ENCODE measurements at places on chromosomes 16 and 17. TPM values are rescaled to one million over a fixed set of nuclear protein-coding genes. Genes with fewer than 3 reads are reported as not detected.

Gene GNAO1
- 0.96 TPM for total RNA-seq

- H3K27me3 ChIP-seq = peaks cover 18% of the 10 kb centered on the region
- no peak for DNase-seq
- peaks cover 8% of the 10 kb centered on the region for H3K4me1 ChIP-seq
- H3K4me3 ChIP-seq = no peak overlapping the region
Measured at GRCh38 chr17:17499402-17500145, 3.4 kb upstream of the RASD1 start.

DNA sequence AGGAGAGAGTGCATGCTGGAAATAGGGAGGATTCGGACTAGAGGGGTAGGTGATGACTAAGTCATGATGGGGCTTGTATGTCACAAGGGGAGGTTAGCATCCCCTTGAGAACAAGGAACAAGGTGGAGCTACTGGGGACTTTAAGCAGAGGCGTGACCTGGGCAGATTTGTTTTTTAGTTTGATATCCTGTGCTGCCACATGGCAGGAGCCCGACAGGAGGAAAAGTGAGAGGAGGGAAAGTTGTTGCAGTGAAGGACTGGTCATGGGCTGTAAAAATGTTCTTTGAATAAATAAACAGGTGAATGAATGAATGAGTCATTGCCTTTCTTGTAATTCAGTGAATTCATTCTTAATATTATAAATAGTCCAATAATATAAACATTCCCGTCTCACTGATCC, 365.1 kb upstream of the CDH5 start:
- H3K36me3 ChIP-seq = no peaks in the 10 kb centered on the region
- peaks cover 5% of the 10 kb centered on the region for H3K27me3 ChIP-seq
- no peaks in the 10 kb centered on the region for H3K4me1 ChIP-seq

Gene NPIPB13
- total RNA-seq = 8.1 TPM

DNA sequence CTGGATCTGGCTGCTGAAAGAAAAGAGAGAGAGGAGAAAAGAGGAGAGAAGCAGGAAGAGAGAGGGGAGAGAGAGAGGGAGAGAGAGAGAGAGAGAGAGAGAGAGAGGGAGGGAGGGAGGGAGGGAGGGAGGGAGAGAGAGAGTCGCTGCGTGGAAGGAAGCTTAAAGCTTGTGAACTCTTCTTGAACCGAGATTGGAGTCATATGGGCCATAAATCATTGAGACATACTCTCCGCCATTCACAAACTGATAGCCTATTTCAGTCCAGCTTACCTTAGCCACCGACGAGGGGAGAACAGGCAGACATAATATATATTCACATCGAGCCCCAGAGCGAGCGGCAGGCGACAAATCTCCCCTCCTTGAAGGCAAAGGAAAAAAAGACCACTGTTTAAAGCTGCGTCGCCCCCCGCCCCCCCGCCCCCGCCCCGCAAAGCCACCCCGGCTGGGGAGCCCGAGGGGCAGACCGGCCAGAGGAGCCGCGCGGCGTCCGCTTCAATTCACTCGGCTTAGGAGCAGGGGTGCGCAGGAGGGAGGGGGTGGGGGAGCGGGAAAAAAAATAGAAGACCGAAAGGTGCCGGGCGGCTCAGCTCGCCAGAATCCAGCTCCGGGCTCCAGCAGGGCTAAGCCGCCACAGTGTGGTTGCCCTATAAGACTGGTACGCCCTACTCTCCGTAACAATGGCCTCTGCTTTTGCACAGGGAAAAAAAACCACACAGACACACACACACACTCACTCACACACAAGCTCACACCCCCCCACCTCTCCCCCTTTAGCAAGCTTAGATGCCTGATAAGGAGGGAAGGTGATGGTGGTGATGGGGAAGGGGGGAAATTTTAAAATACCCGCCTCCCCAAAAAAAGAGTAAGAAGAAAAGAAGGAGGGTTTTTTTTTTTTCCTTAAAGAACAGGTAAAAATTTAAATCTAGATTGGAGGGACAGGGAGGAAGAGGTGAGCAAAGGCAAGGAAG, 10.6 kb upstream of the HOXB2 start:
- no peaks in the 10 kb centered on the region for H3K36me3 ChIP-seq
- H3K4me3 ChIP-seq = peak overlapping the region; percentile 82
- no peak overlapping the region for H3K27ac ChIP-seq
- no peak for DNase-seq

Gene NXPH3
- total RNA-seq = 0.18 TPM

Gene FNDC8
- total RNA-seq = not detected

DNA sequence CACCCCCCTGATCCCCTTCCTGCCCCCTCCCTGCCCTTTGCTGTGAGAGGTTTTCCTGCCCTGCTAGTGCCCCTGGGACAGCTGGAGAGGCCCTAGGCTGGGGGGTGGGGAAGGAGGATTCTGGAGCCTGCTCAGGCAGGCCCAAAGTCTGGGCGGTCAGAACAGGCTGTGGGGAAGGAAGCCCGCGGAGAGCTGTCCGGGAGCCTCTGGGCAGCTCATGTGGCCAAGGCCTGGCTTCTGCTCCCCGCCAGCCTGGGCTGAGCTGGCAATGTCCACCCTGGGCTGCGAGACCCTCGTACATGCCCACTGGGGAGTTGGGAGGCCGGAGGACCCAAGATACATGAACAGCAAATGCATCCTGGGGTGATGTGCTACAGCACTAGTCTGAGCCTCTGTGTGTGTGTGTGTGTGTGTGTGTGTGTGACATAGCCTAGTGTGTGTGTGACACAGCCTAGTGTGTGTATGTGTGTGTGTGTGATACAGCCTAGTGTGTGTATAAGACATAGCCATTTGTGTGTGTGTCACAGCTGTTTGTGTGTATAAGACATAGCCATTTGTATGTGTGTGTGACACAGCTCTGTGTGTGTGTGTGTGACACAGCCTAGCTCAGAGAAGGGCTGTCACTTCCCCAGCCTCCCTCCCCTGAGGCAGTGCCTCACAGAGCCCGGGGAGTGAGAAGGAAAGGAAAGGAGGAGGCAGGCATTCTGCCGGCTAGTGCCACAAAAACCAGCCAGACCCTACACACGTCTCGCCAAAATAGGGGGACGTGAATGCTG, 201.4 kb upstream of the CIBAR2 start:
- no peak for DNase-seq
- H3K27ac ChIP-seq = no peak overlapping the region
- H3K36me3 ChIP-seq = no peaks in the 10 kb centered on the region
- peaks cover 15% of the 10 kb centered on the region for H3K4me1 ChIP-seq
- no peaks in the 10 kb centered on the region for H3K27me3 ChIP-seq

- peaks cover 31% of the 10 kb centered on the region for H3K4me1 ChIP-seq
- H3K27me3 ChIP-seq = no peaks in the 10 kb centered on the region
- no peak overlapping the region for H3K27ac ChIP-seq
- peak; percentile 28 for DNase-seq
Measured at GRCh38 chr17:75830164-75831031, 13.8 kb downstream of the UNC13D start.

Gene OR4D1
- 0.14 TPM for total RNA-seq

Gene C16orf96
- 0.20 TPM for total RNA-seq

Gene UNC119
- total RNA-seq = 34.3 TPM

- H3K36me3 ChIP-seq = no peaks in the 10 kb centered on the region
- no peak for DNase-seq
- H3K27me3 ChIP-seq = peaks cover 35% of the 10 kb centered on the region
- H3K27ac ChIP-seq = no peak overlapping the region
- H3K4me1 ChIP-seq = no peaks in the 10 kb centered on the region
Measured at GRCh38 chr16:84241778-84242177, 2.0 kb upstream of the KCNG4 start.

Gene SLC16A5
- total RNA-seq = 2.1 TPM

DNA sequence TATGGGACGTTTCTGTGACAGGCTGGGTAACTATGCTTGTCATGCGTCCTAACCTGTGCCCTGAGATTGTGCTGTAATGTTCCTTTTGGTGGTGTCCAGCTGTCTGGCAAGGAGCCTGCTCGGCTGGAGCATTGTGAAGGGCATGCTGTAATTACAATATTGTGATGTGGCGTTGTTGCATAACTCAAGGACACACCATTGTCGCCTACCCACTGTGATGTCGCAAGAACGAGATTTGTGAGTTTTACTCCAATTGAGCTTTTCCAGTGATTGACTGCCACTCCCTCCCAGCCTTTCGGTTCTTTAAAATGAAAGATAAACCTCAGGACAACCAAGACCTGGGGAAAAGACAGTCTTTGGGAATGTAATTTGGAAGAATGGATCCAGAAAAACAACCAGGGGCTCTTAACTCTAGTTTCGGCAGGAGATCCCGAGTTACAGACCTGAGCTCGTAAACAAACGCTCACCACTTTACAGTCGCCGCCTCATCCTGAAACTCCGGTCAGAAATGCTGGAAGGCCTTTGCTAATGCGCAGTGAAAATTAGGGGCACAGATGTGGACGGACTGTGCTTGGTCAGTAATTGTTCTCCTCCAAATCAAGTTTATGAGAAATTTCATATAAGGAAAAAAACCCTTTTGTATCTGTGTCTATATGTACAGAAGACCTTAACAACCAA, 1.3 kb downstream of the ZNF750 start:
- peaks cover under 1% of the 10 kb centered on the region for H3K4me1 ChIP-seq
- H3K27me3 ChIP-seq = no peaks in the 10 kb centered on the region
- DNase-seq = no peak
- no peak overlapping the region for H3K4me3 ChIP-seq

DNA sequence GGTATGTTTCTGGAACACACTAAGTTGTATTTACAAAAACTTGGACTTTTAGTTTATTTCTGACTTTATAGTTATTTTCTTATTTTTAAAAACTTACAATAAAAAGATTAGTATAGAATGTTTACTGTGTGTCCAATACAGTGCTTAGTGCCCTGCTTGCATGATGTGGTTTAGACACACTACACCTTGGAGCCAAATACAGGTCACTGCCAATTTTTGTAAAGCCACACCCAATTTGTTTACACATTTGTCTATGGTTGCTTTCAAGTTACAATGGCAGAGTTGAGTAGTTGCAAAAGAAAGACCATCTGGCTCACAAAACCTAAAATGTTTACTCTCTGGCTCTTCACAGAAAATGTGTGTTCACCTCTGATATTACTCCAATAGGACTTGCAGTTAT, 807.1 kb downstream of the KCNJ2 start:
- no peak overlapping the region for H3K4me3 ChIP-seq
- H3K4me1 ChIP-seq = no peaks in the 10 kb centered on the region
- DNase-seq = no peak
- no peak overlapping the region for H3K27ac ChIP-seq

DNA sequence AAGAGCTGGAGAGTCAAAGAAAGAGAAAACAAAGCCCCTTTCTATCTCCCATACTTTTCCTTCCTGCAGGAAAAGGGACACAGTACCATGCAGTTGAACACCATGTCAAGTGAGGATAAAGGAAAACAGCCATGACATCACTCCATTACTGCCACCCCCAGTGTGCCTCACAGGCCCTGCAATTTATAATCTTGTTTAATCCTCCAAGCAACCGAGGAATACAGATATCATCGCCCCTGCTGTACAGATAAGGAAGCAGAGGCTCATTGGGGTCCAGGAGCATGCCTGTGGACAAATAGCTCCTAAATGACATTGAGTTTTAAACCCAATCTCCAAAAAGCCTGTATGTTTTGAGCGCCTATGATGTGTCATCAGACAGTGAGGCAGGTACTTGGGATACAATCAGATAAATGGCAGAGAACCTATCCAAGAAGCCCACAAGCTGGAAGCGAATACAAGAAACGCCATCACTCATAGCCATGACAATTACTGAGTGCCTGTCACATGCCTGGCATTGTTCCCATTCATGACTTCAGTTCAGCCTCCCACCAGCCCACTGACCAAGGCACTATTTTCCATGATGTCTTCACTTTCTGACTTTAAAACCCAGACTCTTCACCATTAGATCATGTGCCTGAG, 45.5 kb downstream of the CPPED1 start:
- peaks cover 4% of the 10 kb centered on the region for H3K4me1 ChIP-seq
- no peaks in the 10 kb centered on the region for H3K27me3 ChIP-seq
- no peak overlapping the region for H3K27ac ChIP-seq
- no peak for DNase-seq

Gene TMC8
- total RNA-seq = 136 TPM

Gene INCA1
- 0.36 TPM for total RNA-seq

DNA sequence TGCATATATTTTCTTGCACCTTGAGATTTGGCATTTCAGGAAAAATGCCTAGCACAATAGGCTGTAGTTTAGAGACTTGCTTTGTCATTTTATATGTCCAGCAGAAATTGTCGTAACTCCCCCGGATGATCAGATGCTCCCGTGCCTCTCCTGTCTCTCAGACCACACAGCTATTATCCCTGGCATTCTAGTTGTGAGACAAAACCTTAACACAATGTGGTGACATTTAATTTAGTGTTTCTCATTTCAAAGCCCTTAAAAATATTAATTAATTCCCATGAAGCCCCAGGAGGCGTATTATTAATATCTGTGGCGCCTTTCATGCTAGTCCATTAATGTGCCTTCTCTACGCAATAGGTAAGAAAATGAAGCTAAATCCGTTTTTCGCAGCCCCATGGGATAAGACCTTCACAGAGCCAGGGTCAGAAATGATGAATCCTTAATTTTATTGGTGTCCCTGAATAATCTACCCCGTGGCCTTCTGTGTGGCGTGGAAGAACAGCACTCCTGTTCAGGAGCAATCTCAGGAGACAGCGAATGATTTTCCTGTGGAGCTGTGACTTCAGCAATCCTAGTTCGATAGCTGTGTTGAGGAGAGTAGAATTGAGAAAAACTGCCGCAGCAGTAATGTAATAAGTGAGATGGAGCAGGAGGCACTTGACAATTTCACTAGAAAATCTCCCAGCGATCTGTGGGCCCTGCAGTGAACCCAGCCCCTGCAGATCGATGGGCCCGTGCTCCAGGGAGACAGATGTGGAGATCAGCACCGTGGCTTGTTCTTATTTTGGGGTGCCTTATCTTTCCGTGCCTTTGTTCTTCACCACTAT, 157.9 kb downstream of the RPTOR start:
- H3K36me3 ChIP-seq = peaks cover 29% of the 10 kb centered on the region
- no peak overlapping the region for H3K4me3 ChIP-seq
- no peaks in the 10 kb centered on the region for H3K27me3 ChIP-seq
- no peak for DNase-seq

Gene CFDP1
- 35.8 TPM for total RNA-seq

DNA sequence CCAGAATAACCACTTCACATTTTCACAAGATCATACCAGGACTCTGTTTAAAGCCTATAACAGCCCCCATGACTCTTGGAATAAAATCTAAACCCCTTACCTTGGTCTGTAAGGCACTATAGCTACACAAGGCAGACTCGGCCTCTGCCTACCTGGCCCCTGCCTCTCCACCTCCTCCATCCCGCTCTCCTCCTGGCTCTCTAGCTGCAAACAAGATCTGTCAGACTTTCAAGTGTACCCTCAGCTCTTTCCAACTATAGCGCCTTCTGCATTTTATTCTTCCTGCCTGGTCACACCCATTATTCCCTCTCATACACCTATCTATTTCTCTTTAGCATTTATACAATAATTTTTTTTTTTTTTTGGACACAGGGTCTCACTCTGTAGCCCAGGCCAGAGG, 8.2 kb downstream of the USP31 start:
- H3K4me1 ChIP-seq = peaks cover 8% of the 10 kb centered on the region
- no peaks in the 10 kb centered on the region for H3K27me3 ChIP-seq
- no peak overlapping the region for H3K4me3 ChIP-seq
- no peak for DNase-seq
- H3K36me3 ChIP-seq = peaks cover 31% of the 10 kb centered on the region

Gene CACNG5
- total RNA-seq = not detected

All from activated naive CD8-positive, alpha-beta T cell treated with anti-CD3 and anti-CD28 coated beads for 36 hours (primary cell).